ENCODE measurements at places on chromosomes 16 and 17. TPM values are rescaled to one million over a fixed set of nuclear protein-coding genes. Genes with fewer than 3 reads are reported as not detected.

The DBF4B gene
- polyA plus RNA-seq: 1.3 TPM

The ACE gene
- not detected for polyA plus RNA-seq

The TP53TG3B gene
- not detected for polyA plus RNA-seq

The CMTM2 gene
- not detected for polyA plus RNA-seq

The HAGHL gene
- polyA plus RNA-seq: 3.0 TPM

The AOC3 gene
- not detected for polyA plus RNA-seq

The CCL2 gene
- polyA plus RNA-seq: not detected

The NKD1 gene
- 0.17 TPM for polyA plus RNA-seq

The RHBDL3 gene
- 0.17 TPM for polyA plus RNA-seq

The SRCIN1 gene
- 0.88 TPM for polyA plus RNA-seq

The GRAP gene
- polyA plus RNA-seq: not detected

The CA7 gene
- polyA plus RNA-seq: 15.9 TPM

The TP53TG3F gene
- not detected for polyA plus RNA-seq

The EFNB3 gene
- polyA plus RNA-seq: 2.8 TPM

The GEMIN4 gene
- 0.97 TPM for polyA plus RNA-seq

The CCL3 gene
- not detected for polyA plus RNA-seq

All from Purkinje cell (primary cell).